ENCODE measurements at places on chromosomes 3 and 15. TPM values are rescaled to one million over a fixed set of nuclear protein-coding genes. Genes with fewer than 3 reads are reported as not detected.

The KLHL40 gene
- not detected for total RNA-seq

The GLT8D1 gene
- 33.8 TPM for total RNA-seq

The ATP10A gene
- 3.4 TPM for total RNA-seq

The NKIRAS1 gene
- 7.0 TPM for total RNA-seq

The UBAP1L gene
- total RNA-seq: 1.7 TPM

The GOLGA6L7 gene
- not detected for total RNA-seq

DNA sequence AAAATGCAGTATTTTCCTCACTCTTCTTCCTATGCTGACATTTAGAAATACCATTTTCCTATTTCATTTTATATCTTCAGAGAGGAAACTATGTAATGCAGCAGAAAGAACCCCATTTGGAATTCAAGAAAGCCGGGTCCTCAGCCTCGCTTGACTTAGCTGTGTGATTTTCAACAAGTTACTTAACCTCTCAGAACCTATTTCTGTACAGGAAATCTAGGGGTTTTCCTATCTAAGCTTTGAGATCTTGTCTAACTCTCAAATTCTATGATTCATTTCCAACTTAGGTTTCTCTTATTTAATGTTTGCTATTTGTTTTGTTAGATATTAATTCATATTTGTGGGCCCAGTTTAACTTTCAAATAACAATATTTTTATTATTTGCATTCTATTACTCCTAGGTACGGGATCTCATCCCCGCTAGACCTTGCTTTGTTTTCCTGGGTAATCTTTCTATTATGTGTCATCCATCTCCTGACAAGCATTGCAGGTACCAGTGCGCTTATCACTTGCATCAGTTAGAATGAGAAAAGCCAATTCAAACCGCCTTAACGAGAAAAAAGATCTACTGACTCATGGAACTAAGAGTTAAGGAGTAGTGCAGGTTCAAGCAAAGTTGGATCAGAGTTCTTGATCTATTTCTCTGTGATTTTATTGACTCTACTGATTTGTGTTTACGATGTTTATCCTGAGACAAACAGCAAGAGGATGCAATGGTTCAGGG lies 70.6 kb upstream of the BHLHE40 start:
- H3K4me3 ChIP-seq: no peak overlapping the region
- no peak overlapping the region for H3K27ac ChIP-seq
- H3K27me3 ChIP-seq: no peaks in the 10 kb centered on the region

DNA sequence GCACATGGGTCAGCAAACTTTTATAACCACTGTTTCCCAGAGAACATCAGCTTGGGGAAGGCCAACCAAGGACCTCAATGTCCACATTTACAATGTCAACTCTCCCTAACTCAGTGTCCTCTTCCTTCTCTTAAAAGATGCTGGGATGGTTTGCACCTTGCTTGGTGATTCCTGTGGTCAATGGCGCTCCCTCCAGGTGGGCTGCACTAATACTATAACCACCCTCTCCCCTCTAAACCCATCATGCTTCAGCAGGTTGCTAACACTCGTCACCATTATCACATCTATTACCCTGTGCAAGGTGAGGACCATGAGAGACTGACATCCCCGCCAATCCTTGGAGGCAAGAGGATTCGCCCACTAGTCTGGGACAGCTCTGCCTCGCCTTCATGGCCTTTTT lies 65.2 kb downstream of the FRMD5 start:
- no peak overlapping the region for H3K4me3 ChIP-seq
- no peaks in the 10 kb centered on the region for H3K4me1 ChIP-seq
- no peaks in the 10 kb centered on the region for H3K27me3 ChIP-seq
- no peaks in the 10 kb centered on the region for H3K36me3 ChIP-seq
- no peak overlapping the region for H3K27ac ChIP-seq

DNA sequence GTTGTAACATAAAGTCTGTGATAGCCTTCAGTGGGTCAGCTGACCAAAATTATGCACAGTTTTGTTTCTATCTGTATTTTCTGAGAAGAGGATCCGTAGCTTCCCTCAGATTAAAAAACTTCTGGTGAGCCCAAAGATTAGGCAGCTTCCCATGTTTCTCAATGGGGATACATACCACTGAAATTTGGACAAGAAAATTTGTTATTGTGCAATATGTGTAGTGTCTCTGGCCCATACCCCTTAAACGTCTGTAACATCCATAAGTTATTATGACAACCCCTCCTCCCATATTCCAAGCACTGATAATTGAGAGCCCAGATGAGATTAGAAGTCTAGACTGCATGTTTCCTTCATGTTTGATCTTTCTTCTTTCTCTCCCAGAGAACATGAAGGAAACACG lies 1.9 kb upstream of the MITF start:
- H3K36me3 ChIP-seq: no peaks in the 10 kb centered on the region
- DNase-seq: no peak
- H3K4me1 ChIP-seq: peaks cover 5% of the 10 kb centered on the region
- H3K27me3 ChIP-seq: peaks cover 18% of the 10 kb centered on the region
- no peak overlapping the region for H3K4me3 ChIP-seq

DNA sequence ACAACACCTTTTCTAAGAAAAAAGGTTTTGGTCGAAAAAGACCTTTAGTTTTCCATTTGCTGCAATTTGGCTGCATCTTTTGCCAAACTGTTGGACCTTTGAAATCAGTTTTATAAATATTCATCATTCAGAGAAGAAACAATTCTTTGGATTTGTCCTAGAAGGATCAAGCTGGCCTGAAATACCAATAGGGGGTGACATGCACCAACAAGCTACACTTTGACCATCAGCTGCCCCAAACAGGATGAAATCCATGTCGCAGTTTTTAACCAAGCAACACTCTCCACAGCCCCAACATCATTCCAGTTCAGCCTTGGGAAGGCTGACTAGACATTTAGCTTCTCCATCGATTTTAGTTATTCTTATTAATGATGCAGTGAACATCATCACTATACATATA lies 9.8 kb downstream of the RPL15 start:
- no peak for DNase-seq
- H3K27me3 ChIP-seq: no peaks in the 10 kb centered on the region
- no peak overlapping the region for H3K27ac ChIP-seq

DNA sequence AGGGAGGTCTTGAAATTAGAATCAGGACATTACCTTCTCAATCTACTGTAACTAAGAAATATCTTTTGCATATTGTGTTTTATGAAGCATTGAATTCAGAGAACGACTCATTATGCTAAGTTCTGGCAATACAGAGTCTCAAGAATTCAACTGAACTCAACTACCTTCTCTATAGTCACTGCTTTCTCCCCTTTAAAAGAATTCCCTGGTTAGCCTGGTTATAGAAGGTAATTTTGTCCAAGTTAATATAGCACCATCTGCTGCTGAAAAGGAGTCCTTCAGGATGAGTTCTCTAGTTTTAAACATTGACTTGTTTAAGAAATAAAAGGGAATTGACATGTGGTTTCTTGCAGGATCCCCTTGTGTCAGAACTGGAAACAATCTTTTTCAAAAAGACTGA lies 60.2 kb downstream of the IL16 start:
- H3K27ac ChIP-seq: no peak overlapping the region
- no peaks in the 10 kb centered on the region for H3K4me1 ChIP-seq
- H3K36me3 ChIP-seq: no peaks in the 10 kb centered on the region
- no peaks in the 10 kb centered on the region for H3K27me3 ChIP-seq
- DNase-seq: no peak

DNA sequence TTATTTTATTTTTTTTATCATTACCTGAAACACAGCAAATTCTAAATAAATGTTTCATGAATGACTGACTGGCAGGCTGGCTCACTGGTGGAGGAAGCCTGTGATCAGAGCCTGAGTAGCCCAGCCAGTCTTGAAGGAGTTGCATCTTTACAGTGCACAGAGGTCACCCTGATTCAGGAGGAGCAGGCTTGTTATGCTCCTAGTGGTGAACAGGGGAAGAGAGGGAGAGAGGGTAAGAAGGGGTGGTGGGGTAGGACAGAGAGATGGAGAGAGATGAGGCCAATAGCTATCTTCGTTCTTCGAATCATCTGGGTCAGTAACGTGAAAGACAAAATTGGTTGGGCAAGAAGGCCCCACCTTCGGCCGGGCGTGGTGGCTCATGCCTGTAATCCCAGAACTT lies 202.6 kb upstream of the MCTP2 start:
- H3K27ac ChIP-seq: no peak overlapping the region
- H3K36me3 ChIP-seq: no peaks in the 10 kb centered on the region
- no peaks in the 10 kb centered on the region for H3K4me1 ChIP-seq
- DNase-seq: no peak

DNA sequence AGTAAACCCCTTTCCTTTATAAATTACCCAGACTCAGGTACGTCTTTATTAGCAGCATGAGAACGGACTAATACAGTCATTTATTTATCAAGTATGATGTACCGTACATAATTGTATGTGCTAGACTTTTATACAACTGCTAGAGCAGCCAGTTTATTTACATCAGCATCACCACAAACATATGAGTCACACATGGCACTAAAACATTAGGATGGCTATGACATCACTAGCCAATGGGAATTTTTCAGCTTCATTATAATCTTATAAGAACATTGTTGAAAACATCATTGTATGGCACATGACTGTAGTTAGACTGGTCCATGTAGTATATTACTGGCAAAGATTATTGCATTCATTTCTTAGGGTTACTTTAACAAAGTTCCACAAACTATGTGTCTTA lies 121.7 kb downstream of the ZMAT3 start:
- H3K4me1 ChIP-seq: no peaks in the 10 kb centered on the region
- H3K36me3 ChIP-seq: no peaks in the 10 kb centered on the region
- H3K27me3 ChIP-seq: no peaks in the 10 kb centered on the region

DNA sequence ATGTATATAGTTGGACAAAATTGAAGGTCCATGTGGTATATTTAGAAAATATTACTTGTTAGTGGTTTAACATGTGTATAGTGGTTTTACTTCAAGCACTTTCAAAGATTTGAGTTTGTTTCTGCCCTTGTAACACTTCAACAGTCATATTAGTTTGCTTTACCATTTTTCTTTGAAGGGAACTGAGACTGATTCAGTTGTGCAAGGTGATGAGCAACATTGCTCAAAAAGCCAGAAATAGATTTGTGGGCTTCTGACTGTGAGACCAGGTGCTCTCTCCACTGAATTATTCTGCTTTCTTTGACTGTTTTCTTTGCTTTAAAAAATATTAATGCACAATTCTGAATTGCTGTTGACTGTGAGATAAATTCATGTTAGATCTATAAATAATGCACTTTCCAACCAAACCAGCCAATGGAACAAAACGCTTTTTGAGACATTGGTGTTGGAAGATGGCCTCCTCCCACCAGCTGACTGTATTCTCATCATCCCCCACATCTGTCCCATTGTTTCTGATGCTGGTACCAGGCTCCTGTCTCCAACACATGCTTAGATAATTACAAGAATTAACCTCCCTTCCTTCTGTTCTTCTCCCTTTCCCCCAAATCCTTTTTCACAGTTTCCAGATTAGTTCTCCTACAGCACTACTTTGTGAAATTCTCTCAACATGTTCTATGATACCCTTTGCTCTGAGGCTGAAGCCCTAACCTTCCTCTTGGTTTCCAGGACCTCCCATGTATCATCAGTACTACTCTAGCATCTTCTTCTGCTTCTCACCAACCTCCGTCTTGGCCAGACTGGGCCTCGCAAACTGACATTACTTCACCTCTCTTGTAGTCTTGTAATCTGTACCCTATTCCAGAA lies 27.9 kb downstream of the PLCL2 start:
- no peak overlapping the region for H3K4me3 ChIP-seq
- no peaks in the 10 kb centered on the region for H3K36me3 ChIP-seq
- H3K27ac ChIP-seq: no peak overlapping the region
- H3K27me3 ChIP-seq: no peaks in the 10 kb centered on the region
- DNase-seq: no peak
- H3K4me1 ChIP-seq: no peaks in the 10 kb centered on the region

DNA sequence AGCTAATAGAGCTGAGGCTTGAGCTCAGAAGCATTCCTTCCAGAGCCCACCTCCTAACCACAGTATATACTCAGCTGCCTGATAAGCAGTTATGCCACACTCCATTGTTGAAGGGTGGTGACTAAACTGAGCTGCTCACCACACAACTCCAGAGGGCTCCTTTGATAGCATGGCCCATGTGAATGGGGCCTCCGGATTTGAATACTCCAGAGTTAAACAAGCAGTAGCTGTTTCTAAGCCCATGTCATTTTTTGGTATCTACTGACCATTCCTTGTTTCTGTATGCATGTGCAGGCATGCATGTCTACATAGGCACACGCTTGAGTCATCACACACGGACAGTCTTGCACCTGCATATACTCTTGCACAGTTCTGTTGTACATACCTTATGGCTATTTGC lies 28.9 kb downstream of the IGSF10 start:
- no peaks in the 10 kb centered on the region for H3K27me3 ChIP-seq
- H3K36me3 ChIP-seq: no peaks in the 10 kb centered on the region
- H3K4me3 ChIP-seq: no peak overlapping the region
